ENCODE measurements at places on chromosomes 5 and 9.

DNA sequence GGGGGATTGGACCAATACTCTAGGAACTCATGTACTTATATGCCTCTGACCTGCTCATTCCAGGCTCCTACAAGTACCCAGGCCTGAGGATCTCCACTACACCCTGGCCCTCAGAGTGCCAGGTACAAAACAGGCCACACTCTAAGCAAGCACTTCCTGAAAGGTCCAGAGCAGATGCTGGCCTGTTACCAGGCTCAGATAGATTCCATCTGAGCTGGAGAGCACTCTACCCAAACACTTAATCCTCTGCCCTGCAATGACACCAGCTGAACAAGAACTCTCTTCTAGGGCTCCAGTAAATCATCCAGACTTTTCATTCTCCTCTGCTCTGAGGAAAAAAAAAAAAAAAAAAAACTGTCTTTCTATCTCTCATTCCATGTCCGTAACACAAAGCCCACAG lies 2.9 kb downstream of the P4HA2 start:
- no peak for DNase-seq

DNA sequence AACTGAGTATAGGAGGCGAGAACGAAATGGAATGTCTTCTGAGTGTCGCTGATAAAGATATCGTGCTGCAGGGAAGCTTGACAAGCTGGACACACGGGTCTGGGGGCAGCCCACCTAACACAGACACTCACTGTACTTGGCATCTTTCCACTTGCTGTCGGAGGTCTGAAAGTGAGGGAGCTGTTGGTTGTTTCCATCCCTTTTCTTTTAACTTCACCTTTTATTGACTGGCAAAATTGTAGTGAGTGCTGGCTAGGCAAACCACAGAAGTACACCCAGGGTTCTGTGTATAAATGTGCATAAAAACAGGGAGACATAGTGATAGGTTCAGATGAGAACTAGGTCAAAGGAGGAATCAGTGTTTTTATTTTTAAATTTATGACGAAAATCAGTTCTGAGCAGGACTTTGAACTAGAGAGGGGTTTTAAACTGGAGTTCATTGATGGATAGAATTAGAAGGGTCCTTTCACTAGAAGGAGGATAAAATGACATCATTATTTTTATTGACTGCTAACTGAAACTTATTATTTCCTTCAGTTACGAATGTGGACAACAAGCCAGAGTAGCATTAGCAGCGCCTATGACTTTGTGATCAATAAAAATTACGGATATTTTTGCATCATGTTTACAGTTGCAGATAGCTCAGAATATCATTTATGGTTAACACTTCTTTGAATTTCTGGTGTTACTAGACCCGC lies 817 bp downstream of the GAPVD1 start:
- DNase-seq = no peak

DNA sequence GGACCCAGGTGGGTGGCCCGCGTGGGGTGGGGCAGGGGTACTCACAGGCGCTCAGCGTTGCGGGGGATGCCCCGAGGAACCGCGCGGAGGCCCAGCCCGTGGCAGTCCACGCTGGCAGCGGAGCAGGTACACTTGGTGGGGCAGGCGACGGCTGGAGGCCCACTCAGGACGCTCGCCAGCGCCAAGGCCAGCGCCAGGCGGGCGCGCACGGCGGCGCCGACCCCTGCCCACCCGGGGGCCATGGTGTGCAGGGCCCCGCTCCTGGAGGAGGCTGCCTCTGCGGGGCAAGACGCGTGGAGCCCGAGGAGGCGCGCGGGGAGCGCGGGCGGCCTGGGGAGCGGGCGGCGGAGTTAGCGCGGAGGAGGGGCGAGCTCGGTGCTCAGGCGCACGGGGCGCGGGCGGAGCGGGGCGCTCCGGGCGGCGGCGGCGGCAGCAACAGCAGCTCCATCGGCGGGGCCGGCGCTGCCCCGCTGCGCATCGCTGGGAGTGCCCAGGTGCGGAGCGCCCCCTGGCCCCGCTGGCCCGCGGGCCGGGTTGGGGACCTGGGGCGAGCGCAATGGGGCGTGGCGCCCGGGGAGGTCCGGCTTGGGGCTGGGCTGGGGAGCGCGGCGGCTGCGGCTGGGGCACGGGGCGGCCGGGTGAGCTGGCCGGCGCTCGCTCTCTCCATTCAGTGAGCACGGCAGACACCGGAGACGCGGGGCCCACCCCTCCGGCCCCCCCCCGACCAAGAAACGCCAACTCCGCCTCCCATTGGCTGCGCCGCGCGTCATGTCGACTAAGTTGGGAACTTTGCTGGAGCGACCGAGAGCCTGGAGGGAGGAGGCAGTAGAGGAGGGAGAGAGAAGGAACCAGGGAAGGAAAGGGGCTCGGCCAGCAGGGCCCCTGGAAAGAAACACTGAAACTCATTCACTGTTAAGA lies at the start of gene SLIT3:
Gene SLIT3 (minus strand): TSS at position 672 of the 918 bp plus-strand sequence. CDS start 430 bp downstream, at position 242.
- no peak for DNase-seq

GRCh38 chr9:127756233-127756632 lies 21.1 kb upstream of the TOR2A start:
- DNase-seq = no peak

DNA sequence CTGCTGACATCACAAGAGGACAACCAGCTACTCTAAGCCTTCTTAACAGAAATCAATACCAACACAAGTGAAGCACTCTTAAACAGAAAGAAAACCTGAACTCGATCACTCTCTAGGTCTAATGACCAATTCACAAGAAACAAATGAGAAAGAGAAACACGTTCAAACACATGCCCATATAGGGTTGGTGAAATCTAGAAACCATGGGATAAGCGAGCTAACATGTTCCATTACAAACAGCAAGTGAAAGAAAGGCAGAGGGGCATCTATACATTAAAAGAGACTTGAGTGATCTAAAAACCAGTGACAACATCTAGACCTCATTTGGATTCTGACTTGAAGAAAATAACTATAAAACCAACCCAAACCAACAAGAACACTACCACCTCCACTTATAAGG lies 74.9 kb upstream of the RETREG1 start:
- DNase-seq = no peak

DNA sequence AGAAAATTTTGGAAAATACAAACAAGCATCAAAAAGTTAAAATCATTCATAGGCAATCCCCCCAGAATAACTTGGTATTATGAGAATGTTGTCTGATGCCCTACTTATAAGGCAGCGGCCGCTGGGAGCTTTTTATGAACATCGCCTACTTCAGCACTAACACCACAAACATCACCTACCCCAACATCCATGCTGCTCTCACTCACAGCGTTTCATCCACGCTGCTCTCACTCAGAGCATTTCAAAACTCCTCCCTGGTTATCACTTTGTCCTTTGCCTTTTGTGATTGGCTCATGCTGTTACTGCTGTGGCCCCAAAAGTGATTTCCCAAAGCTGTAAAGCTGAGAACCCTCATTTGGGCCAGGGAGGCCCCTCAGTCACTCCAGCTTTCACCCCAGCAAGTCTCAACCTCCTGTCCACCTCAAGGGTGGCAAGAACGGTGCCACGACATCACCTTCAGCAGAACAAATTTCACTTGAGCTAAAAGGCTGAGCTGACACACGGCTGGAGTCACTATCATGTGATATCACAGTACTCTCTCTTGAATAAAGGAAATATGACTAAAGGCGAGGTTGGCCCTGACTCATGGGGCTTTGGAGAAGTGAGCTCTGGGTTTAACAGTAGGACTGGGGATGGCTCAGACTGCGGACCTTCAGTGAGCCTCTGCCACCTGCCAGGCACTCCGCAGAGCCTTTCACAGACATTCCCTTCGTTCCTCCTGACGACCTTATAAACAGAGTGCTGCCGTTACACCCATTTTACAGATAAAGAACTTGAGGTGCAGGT lies 25.2 kb downstream of the SHC3 start:
- DNase-seq = no peak

GRCh38 chr5:38563624-38564023 lies 7.2 kb upstream of the LIFR start:
- no peak for DNase-seq

DNA sequence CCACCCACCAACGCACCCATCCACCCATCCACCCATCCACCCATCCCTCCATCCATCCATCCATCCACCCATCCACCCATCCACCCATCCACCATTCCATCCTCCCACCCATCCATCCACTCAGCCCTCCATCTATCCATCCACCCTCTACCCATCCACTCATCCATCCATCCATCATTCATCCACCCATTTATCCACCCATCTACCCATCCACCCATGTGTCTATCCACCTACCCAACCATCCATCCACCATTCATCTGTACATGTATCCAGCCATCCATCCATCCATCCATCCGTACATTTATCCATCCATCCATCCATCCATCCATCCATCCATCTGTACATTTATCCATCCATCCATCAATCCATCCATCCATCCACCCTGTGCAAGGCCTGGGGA lies 11.1 kb upstream of the VAV2 start:
- no peak for DNase-seq

GRCh38 chr9:78252616-78253015 lies 16.7 kb downstream of the CEP78 start:
- no peak for DNase-seq

GRCh38 chr9:94553029-94553938 lies 1.6 kb upstream of the PCAT7 start:
- no peak for DNase-seq

GRCh38 chr9:97895695-97896332 lies 26.5 kb downstream of the TRMO start:
- DNase-seq = no peak

DNA sequence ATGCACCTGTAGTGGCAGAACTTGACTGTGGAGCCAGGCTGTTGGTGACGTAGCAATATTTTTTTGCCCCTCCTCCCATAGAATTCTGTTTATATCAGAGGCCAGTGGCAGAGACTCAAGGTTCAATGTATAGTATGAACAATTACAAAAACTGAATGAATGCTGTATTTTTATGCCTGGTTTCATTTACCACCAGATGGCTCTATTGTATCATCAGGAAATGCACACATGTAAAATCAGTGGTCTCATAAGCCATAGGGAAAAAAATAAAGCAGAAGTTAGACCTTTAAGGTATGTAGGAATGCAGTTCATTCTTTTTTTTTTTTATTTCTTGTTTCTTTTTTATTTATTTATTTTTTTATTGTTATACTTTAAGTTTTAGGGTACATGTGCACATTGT lies 43.6 kb downstream of the CCDC192 start:
- DNase-seq = no peak

DNA sequence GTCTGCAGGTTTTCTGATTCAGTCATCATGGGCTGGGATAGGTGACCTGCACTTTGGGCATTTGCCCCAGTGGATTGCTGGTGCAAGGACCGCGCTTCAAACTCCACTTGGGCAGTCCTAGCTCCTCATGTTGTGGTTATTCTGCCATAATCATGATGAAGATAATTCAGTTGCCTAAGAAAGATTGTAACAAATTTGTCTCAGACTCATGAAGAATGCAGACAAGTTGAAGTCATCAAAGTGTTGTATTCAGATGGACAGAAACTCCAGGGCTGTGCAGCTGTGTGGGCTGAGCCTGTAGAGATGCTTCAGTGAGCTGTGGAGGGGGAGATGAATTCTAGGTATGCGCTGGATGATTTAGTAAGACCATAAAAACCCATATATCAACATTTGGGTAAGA lies 38.5 kb downstream of the TARS1 start:
- DNase-seq = no peak

DNA sequence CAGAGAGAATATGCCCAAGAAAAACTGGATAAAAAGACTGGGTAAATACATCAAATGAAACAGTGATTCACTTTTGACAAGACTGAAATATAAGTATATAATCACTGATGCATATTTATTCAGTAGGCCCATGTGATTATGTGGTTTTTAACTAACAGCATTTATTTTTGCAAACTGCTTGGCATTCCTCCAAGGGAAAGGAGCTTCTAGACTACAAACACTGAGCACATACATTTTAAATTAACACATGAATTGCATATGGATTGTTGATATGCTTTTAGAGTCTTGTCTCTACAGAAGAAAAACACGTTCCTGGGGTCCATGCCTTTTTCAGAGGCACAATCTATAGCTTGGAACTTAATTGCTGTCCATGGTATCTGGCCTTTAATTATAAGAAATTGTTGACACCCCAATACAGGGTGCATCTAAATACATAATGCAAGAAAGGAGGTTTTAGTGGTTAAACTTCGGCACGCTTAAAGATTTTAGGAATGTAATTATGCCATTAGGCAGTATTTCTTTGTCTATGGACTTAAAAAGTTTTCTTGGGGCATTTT lies 6.9 kb upstream of the MEIKIN start:
- no peak for DNase-seq

- no peak for DNase-seq
Measured at GRCh38 chr5:92944903-92945604, 636.0 kb downstream of the NR2F1-AS1 start.

GRCh38 chr5:134642931-134643530 lies 5.6 kb upstream of the SEC24A start:
- no peak for DNase-seq

- DNase-seq = no peak
Measured at GRCh38 chr5:89191374-89191773, 308.4 kb upstream of the MEF2C start.

- DNase-seq = no peak
Measured at GRCh38 chr9:93252781-93253530, 69.0 kb downstream of the WNK2 start.
